ENCODE measurements at places on chromosomes 1 and 21.

GRCh38 chr1:200282497-200283122 lies 127.2 kb downstream of the ZNF281 start:
- no peak for DNase-seq

DNA sequence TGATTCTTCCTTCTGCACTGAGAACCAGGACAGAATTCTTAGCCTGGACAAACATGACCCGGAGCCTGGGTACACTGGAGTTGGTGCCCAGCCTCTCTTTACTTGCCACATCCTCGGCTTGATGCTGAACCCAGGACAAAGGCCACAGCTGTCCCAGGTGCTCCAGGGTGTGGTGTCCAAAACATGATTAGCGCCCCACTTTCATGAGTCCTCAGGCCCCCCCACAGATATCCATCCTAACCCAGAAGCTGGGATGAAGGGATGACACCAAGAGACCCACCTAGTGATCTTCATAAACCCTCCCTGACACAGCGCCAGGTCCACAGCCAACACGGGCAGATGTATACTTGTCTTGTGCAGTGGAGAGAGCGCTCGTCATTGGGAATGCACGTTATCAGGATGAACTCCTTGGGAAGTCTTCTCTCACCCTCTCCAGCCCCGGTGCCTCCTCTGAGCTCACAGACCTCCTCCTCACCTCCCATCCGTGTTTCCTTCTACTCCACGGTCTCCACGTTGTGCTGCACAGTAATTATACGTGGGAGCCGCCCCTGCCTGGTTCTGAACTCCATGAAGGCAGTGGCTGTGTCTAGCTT lies 3.6 kb downstream of the ABCA4 start:
- DNase-seq, result no peak

DNA sequence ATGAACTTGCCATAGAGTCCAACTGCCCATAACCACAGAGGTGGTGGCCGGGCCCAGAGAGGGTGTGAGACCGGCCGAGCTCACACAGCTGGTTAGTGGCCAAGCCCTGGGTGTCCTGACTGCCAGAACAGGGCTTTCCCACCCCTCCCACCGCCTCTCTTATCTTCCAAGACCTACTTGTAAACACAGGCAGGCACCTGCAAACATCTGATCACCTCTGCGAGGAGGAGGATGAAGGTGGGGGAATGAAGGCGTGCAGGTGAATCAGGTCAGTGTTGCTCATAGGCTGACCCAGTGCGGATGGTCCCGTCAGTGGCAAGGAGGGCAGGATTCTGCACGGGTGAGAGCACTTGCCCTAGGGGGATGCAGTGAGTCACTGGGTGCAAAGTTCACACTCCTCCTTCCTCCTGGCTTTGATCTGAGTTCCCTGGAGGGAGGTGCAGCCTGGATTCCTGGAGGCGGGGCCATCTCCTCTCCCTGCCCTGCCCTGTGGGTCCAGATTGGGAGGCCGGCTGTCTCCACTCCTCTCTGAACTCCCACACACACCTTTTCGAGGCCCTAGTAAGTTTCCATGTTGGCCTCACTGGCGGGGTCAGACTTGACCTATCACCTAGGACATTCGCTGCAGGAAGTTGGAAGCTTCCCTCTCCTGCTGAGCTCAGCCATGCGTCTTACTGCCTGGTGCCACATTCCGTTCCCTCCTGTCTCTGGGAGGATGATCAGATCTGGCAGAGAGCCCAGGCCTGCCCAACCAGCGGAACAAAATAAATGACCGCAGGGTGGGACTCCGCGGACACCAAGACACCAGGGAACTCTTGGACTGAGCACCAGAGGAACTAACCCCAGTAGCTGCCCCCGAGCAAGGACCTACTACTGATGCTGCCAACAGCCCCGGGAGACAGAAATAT lies 7.3 kb downstream of the UQCRHL start:
- DNase-seq, result peak; percentile 84

DNA sequence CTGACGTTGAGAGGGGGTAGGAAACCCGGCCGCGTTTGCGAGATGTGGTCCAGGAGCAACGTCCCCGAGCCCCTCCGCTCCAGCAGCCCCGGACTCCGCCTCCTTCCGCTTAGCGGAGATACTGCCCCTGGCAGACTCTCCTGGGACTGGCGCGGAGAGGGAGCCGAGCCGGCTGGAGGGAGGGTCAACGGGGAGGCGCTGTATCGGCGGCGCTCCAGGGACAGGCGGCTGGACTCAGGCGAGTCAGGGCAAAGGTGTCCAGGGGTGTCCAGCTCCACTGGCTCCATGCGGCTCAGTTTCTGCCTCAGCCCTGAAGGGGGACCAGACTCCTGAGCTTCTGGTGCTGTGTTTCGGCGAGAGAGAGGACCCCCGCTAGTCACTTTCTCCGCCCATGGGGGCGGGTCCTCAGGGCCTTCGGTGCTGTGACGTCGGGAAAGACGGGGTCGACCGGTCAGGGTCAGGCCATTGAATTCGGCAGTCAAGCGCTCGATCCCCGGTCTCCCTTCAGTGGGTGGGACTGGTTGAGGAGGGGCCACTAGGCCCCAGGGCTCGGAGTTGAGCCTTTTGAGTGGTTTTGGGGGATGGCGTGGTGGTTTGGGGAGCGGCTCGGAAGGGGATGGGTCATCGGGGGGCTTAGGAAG lies 2.8 kb upstream of the LIX1L start:
- DNase-seq, result peak; percentile 90

GRCh38 chr1:20307026-20307425 lies 16.4 kb downstream of the VWA5B1 start:
- no peak for DNase-seq

DNA sequence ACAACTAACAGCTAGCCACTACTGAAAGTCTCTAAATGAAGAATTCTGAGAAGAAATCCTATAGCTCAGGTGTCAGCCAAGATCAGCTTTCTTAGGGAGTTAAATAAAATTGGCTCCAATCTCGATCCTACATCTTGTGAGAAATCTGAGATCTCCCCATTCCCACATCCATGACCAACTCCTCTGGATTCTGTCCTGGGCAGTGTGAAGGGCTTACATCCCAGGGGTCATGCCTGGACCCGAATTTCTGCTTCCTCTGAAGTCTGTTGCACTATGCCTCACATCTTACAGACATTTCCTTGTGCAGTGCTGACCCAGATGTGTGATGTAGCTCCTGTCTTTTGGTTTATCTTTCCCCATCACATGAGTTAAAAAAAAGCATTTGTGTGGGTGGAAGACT lies 4.8 kb upstream of the TNN start:
- no peak for DNase-seq

DNA sequence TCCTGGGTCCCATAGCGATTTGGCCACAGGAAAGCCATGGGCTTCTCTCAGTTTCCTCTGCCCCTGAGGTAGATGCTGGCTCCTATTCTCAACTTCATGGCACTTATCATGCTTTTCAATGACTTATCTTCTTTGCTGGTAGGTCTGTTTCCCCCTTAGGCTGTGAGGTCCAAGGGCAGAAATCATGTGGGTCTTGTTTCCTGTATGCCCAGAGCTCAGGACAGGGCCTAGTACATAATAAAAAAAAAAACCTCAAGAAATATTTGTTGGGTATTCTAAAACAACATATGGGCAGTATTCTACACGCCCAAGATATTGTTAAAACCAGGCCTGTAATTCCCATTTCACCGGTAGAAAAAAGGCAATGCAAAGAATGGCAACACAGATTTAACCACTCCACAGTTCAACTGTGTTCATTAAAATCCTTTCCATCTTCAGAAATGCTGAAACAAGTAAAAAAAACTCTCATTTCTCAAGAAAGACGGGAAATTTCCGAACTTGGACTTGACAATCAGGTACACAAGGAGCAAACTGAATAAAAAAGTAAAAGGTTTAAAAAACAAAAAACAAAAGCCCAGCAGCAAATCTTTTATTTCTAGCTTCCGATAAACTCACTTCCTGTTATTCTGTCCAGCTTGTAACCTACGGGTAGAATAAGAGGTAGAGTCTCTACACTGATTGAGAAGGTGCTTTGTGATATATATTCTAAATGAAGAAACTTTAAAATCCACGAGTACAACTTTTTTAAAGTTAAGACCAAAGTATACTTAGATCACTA lies 6.3 kb upstream of the TDRD10 start:
- no peak for DNase-seq

- DNase-seq, result no peak
These were observed 6.3 kb upstream of the CRYBG2 start for GRCh38 chr1:26359981-26360806.

DNA sequence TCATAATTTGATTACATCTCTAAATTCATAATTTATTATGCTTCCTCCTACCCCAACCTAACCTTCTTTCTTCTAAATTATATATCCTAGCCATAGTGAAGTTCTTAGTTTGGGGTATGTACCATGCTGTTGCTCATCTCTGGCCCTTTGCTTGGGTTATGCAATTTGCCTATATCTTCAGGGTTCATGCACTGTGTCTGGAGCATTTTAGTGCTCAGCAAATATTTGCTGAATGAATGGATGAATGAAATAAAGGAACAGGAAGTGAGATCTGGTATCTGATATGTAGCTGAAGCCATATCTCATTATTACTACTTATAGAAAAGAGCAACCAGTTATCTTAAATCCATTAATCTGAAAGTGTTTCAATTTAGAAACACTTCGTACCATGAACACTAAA lies 137.6 kb downstream of the GPATCH2 start:
- no peak for DNase-seq

DNA sequence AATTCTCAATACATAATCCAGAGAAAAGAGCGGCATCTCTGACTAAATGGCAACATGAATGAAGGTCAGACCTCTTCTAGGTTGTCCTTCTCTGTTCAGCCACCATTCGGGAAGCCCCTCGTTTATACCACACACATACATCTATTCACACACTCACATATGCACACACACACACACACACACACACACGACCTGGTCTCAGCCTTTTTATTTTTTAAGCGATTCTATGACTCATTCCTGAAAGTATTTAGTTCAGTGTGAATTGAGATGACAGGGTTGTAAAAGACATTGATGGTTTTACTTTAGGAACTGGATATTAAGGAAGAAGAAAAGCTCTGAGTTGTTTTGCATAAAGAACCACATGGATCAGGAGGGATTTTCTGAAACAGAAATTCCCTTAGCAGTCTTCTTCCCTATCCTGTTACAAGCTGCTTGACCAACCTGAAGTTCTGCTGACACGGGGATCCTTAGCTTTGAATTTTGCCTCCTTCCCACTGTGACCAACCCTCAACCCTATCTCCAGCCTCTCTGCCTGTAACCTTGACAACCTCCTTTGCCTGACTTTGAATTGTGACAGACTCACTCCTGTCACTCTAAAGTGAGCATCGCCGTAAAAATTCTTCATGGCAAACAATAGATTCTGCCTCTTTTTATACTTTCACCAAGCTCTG lies 383.1 kb upstream of the ESRRG start:
- DNase-seq, result no peak

- no peak for DNase-seq
These were observed 754 bp upstream of the PDPN start for GRCh38 chr1:13582713-13583443.

DNA sequence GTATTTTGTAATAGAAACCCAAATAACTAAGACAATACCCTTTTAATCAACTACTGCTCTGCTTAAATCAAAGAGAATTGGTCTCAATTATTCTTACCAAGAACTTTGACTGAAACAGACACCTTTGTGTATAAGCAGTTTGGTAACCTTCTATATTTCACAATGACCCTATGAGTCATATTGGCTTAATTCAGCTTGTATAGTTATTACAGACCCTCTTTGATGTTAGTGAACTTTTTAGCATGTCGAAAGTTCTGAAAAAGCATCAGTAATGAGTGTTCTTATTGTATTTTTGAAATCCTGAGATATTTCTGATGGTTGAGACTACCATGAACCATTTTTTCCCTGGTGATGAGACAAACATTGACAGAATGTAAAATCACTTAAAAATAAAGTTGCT lies 43.3 kb upstream of the RABGAP1L start:
- DNase-seq, result no peak

GRCh38 chr1:99250728-99251127 lies 13.6 kb upstream of the PLPPR4 start:
- DNase-seq, result no peak

DNA sequence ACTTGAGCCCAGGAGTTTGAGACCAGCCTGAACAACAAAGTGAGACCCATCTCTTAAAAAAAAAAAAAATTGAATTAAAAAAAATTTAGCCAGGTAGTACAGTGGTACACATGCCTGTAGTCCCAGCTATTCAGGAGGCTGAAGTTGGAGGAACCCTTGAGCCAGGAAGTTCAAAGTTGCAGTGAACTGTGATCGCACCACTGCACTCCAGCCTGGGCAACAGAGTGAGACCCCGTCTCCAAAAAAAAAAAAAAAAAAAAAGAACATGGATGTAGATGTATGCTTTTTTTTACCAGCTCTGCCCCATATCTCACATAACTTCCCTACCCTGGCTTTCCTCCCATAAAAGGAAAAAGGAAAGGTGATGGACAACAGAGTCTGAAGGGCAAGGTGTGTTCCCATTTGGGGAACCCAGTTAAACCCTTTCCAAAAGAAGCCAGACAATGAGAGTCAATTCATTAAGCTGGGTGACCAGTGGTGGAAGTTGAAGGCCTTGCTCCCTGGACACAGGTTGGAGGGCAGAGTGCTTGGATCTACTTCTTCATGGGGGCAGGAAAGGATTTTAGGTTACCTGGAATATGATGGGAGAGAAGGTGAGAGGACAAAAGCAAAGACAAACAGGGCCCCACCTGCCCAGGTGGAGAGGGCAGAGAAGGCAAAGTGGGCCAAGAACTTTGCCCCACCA lies 2.9 kb downstream of the KRTCAP2 start:
- DNase-seq, result no peak

DNA sequence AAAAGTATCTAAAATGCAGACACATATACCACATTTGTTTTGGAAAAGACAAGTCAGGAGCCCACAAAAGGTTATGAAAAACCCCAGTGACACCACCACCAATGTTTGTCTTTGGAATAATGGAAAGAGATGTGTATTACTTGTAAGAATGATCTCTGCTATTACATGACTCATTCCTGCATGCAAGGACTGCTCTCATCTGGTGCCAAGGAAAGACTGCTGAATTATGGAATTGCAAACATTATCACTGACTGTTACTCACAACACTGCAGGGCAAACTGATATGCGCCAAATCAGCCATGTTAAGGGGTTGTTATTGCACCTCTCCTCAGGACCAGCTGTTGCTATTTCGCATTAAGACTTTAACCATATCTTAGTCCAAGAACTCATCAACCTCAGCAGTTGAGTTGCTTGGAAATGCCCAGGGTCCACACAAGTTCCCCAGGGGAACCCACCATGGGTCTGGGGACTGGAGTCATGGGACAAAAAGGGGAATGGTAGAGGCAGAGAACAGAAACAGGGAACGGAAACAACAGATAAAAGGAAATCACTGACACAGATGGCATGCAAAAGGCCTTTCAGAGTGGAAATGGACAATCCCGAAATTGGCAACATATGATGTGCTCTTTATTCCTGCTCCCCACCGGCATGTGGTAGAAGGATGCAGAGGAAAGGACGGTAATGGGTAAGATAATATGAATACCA lies 34.4 kb downstream of the CAPZB start:
- DNase-seq, result no peak

DNA sequence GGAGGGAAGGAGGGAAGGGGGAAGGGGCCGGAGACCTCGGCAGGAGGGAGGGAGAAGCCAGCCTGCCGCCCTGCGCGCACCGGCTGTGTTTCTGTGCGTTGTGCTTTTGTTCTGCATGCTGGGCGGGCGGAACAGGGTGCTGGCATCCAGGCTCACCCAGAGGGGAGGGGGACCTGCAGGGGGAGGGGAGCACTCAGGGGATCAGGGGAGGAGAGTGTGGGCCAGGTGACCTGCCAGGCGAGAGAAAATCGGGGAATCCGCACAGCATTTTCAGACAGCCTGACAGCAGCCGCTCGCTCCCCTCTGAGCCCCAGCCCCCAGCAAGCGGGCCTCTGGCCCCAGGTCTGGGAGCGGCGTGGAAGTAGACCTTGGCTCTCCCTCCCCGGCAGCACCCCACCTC lies 54.7 kb downstream of the RIPK4 start:
- DNase-seq, result no peak

- no peak for DNase-seq
These were observed 27.4 kb downstream of the AGL start for GRCh38 chr1:99877568-99877967.

Data from kidney (tissue), 22 donors.